A549 treated with GW870086 at 1 μM for 4 hours (cell line): ENCODE measurements at places on chromosomes 3 and 15. TPM values are rescaled to one million over a fixed set of nuclear protein-coding genes. Genes with fewer than 3 reads are reported as not detected.

KNG1 gene
- total RNA-seq = 0.02 TPM in 1 of 5 replicates, not detected in the others

GOLGA6L10 gene
- 0.33 to 0.56 TPM (median 0.50 TPM) in 5 replicates for total RNA-seq

HESX1 gene
- total RNA-seq = 0.21 to 0.75 TPM (median 0.35 TPM) in 4 of 5 replicates, not detected in the other

PLS1 gene
- total RNA-seq = 9.1 to 13.0 TPM (median 12.0 TPM) in 5 replicates

ZNF385D gene
- total RNA-seq = not detected in 5 replicates

ZNF774 gene
- 0.58 to 1.5 TPM (median 1.2 TPM) in 5 replicates for total RNA-seq
